Activated CD4-positive, alpha-beta T cell treated with anti-CD3 and anti-CD28 coated beads, Interleukin-2, amount 10 ng/mL, durations not matched to agents 24 days and 14 days (primary cell): ENCODE measurements at places on chromosomes 1 and 21. TPM values are rescaled to one million over a fixed set of nuclear protein-coding genes. Genes with fewer than 3 reads are reported as not detected.

Gene HOOK1
- total RNA-seq = 1.6 and 2.1 TPM in 2 replicates

Gene SMG7
- 78.4 and 79.8 TPM in 2 replicates for total RNA-seq

Gene DNAH14
- total RNA-seq = 0.57 TPM in 1 of 2 replicates, not detected in the other

Gene PEX10
- 22.3 and 24.2 TPM in 2 replicates for total RNA-seq

Gene GJA9
- total RNA-seq = not detected in 2 replicates

Gene KRTAP26-1
- not detected in 2 replicates for total RNA-seq

Gene ZNF695
- 0.65 and 0.95 TPM in 2 replicates for total RNA-seq

Gene RNF186
- total RNA-seq = not detected in 2 replicates

Gene MROH9
- total RNA-seq = not detected in 2 replicates

Gene KRTAP13-2
- not detected in 2 replicates for total RNA-seq

Gene RHD
- total RNA-seq = not detected in 2 replicates

Gene AK5
- total RNA-seq = 0.05 and 0.17 TPM in 2 replicates

Gene DNAI4
- total RNA-seq = 0.26 and 2.7 TPM in 2 replicates

Gene CASZ1
- 6.9 and 7.5 TPM in 2 replicates for total RNA-seq

DNA sequence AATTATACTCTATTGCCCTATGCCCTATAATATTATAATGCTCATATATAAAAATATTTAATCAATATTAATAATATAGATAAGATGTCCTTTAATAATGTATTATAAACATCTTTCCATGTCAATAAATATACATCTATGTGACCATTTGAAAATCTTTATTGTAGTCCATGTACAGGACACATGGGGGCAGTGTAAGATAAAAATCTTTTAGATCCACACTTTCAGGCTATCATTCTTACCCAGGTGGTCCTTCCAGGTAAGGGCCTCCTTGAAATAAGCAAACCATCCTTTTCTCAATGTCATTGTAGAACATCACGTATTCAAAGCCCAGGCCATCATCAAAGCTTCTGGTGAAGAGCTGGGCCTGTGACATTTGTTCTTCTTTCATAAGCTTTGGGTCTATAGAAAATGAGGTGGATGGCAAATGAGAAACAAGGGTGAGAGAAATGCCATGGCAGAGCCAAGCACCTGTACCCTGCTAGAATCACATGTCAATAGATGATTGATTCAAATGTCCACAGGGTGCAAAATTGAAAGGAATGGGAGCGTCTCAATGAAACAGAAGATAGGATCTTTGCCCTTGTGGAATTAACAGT lies 20.2 kb downstream of the THEM4 start:
- peak; percentile 60 for DNase-seq
- peaks cover 62% of the 10 kb centered on the region for H3K36me3 ChIP-seq
- H3K4me3 ChIP-seq = no peak overlapping the region
- no peak overlapping the region for H3K27ac ChIP-seq
- peaks cover 28% of the 10 kb centered on the region for H3K4me1 ChIP-seq

DNA sequence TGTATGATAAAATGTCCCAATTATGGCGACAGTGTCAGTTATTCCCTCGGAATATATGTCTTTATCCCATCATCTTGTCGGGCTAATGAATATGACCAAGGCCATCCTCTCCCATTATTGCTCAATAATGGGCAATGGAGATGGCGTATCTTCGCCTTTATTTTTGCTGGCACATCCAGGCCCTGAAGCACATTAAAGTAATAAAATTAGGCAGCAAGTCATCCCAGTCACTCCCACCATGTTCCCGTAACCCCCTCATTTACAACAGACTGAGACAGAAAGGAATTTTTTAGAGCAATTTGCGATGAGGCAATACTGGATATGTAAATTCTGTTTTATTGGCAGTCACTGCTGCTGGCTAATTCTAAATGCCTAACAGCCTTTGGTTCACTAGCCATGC lies 35.3 kb downstream of the CLIC6 start:
- peaks cover 12% of the 10 kb centered on the region for H3K4me1 ChIP-seq
- H3K27ac ChIP-seq = no peak overlapping the region
- DNase-seq = no peak
- H3K36me3 ChIP-seq = no peaks in the 10 kb centered on the region
- H3K27me3 ChIP-seq = peaks cover 15% of the 10 kb centered on the region

GRCh38 chr1:27341525-27342252 lies at the start of gene SYTL1:
Gene SYTL1 (plus strand): TSS chr1:27342022. CDS start chr1:27345335, 3,313 bp downstream.
- DNase-seq = peak; percentile 90
- peaks cover 59% of the 10 kb centered on the region for H3K4me1 ChIP-seq
- H3K36me3 ChIP-seq = peaks cover 18% of the 10 kb centered on the region
- H3K4me3 ChIP-seq = peak within 1 kb of the TSS; percentile 86

- no peaks in the 10 kb centered on the region for H3K36me3 ChIP-seq
- H3K4me3 ChIP-seq = no peak overlapping the region
- H3K27me3 ChIP-seq = peaks cover 17% of the 10 kb centered on the region
- no peak overlapping the region for H3K27ac ChIP-seq
- H3K4me1 ChIP-seq = peaks cover 26% of the 10 kb centered on the region
Observed at GRCh38 chr1:151515265-151515664, 4.1 kb downstream of the CGN start.

- peaks cover 50% of the 10 kb centered on the region for H3K36me3 ChIP-seq
- H3K27me3 ChIP-seq = no peaks in the 10 kb centered on the region
- no peak overlapping the region for H3K27ac ChIP-seq
- H3K4me1 ChIP-seq = peaks cover 49% of the 10 kb centered on the region
- H3K4me3 ChIP-seq = no peak overlapping the region
- no peak for DNase-seq
Observed at GRCh38 chr1:89527750-89528381, 3.2 kb downstream of the LRRC8B start.

DNA sequence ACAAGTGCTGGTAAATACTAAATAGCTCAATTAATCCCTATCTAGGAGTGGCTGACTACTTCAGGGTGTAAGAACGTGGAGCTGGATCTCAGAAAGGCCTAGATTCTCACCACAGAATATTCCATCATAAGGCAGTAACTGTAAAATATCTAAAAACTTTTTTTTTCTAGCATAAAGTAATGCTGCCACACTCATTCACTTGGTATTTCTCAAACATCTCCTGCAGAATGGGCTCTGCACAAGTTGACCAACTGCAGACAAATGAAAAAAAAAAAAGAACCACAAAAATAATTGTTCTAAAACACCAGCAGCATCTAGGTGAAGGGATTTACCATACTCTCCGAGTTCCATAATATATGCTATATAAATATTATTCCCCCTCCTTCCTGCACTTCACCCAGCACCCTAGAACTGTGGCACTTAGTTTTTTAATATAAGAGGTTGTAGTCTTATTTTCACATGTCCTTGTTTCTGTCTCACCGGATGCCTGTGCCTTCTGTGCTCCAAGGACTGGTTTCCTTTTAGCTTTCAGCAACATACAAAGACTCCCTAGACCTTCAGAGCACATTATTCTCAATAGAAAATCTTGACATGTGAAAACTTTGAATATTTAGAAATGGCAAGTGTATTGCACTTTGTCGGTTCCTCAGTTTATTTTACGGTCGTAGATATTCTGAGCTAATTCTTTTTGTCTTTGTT lies 8.9 kb downstream of the VSIG8 start:
- peaks cover 39% of the 10 kb centered on the region for H3K27me3 ChIP-seq
- peaks cover 14% of the 10 kb centered on the region for H3K4me1 ChIP-seq
- H3K36me3 ChIP-seq = no peaks in the 10 kb centered on the region
- peak overlapping the region; percentile 84 for H3K4me3 ChIP-seq

DNA sequence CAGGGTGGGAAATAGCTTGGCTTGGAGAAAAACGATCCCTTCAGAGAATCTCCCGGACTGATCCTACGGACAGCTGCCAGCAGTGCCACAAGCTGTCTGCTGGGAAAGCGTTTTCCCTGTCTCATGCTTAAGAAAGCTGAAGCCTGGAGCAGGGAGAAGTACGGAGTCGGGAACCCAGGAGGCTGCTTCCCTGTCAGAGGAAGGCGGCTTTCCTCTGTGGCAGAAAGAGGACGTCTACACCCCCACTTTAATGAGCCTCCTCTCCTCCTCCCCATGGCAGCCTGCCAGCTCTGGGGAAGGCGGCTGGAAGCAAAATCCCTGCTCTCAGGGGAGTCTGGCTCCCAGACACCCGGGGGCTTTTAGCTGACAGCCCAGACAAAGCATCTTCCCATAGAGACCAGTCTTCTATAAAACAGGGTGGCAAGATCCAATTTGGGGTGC lies 7.3 kb downstream of the KIF21B start:
- H3K4me3 ChIP-seq = peak overlapping the region; percentile 54
- no peak for DNase-seq

DNA sequence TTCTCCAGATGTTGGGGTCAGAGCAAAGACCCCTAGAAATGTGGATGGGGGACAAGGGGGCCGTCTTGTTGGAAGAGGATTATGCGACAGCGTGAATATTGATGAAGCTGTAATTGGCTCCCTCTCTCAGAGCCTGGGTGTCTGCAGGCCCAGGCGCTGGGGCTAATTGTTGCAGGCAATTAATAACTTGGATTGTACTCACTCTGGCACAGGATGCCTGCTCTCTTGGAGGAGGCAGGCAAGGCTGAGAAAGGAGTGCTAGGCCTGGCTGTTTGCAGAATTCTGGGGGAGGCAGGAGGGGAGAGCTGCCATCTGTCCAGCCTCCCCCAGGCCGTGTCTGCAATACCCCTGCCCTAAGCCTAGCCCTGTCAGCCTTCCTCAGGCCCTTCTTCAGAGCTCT lies 4.1 kb upstream of the DISP3 start:
- peaks cover 13% of the 10 kb centered on the region for H3K27me3 ChIP-seq
- no peaks in the 10 kb centered on the region for H3K4me1 ChIP-seq
- DNase-seq = no peak
- no peak overlapping the region for H3K27ac ChIP-seq

GRCh38 chr1:54866801-54867716 lies 19.9 kb downstream of the DHCR24 start:
- peaks cover 57% of the 10 kb centered on the region for H3K36me3 ChIP-seq
- no peak for DNase-seq
- no peak overlapping the region for H3K27ac ChIP-seq

DNA sequence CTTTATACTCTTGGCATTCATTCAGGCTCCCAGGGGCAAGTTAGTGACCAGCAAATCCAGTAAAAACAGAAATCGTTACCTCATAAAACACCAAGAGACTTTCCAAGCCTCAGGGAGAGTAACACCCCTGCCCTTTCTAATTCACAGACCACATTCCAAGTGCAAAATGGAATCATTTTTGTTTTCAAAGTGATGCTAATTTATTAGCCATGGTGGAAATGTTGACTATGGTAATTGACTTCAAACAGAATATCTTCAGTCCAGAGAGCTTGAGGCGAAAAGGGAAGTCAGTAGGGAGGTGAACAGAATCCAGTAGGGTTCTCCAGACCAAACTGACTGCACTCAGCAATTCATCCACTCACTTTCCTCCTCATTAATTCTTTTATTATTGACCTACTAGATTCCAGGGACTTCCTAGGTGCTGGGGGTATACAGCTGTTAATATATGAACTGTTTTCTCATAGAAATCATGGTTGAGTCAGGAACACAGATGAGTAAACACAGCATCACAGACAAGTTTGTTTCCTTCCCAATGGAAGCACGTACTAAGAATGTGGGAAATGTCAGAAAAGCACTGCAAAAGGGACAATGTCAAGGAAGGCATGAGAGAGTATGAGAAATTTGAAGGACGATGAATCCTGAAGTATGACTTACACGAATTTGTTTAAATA lies 388.5 kb upstream of the C1orf87 start:
- no peak overlapping the region for H3K27ac ChIP-seq
- no peaks in the 10 kb centered on the region for H3K36me3 ChIP-seq
- no peaks in the 10 kb centered on the region for H3K4me1 ChIP-seq

- H3K27me3 ChIP-seq = peaks cover 61% of the 10 kb centered on the region
- H3K4me1 ChIP-seq = peaks cover 11% of the 10 kb centered on the region
- DNase-seq = no peak
- no peaks in the 10 kb centered on the region for H3K36me3 ChIP-seq
Observed at GRCh38 chr1:85319931-85320330, 43.5 kb upstream of the BCL10 start.

DNA sequence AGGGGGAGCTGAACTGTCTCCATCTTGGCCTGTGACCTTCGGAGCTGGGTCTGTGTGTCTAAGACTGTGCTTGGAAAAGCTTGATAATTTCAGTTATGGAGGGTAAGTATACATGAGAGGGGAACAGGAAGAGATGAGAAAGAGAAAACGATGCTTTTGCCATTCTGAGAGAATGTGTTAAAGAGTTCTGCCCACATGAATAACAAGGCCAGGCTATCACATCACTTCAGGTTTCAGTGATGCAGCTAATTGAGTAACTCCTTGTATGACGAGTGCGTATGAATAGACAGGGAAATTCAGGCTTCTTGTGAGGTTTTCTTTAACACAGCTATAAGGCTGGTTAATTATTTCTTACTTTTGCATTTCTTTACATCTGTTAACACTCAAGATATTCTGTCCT lies 81.0 kb downstream of the PLPPR5 start:
- no peak overlapping the region for H3K4me3 ChIP-seq
- no peaks in the 10 kb centered on the region for H3K27me3 ChIP-seq
- no peaks in the 10 kb centered on the region for H3K36me3 ChIP-seq
- H3K27ac ChIP-seq = no peak overlapping the region
- DNase-seq = no peak
